SK-N-SH (cell line): ENCODE measurements at places on chromosomes 1 and 21.

DNA sequence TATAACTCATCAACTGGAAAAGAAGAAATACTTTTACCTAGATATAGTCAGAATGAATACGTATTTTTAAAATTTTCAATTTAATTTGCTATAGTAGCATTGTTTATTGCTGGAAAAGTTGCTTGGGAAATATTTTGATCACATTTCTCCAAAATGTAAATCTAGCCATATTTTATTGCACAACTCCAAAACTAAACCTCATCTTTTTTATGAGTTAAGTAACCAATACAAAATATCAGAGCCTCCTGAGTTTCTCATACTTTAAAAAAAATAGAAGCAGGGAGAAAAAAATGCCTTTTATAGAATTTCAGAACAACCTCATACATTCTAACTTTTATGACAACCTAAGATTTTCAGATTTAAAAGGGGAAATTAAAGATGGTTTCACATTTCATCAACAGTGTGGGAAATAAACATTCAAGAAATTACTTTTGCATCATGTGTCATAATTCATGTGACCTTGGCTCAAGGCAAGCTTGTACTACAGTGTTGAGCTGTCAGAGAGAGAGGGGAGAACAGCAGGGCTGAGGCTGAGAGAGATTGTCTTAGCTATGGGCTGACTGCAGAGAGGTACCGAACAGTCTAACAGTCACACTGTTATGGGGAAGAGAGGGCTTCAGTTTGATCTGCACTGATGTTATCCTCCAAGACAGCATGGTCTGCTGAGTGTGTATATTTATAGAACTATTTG is 519.0 kb downstream of the LTN1 start:
- no peak for DNase-seq

DNA sequence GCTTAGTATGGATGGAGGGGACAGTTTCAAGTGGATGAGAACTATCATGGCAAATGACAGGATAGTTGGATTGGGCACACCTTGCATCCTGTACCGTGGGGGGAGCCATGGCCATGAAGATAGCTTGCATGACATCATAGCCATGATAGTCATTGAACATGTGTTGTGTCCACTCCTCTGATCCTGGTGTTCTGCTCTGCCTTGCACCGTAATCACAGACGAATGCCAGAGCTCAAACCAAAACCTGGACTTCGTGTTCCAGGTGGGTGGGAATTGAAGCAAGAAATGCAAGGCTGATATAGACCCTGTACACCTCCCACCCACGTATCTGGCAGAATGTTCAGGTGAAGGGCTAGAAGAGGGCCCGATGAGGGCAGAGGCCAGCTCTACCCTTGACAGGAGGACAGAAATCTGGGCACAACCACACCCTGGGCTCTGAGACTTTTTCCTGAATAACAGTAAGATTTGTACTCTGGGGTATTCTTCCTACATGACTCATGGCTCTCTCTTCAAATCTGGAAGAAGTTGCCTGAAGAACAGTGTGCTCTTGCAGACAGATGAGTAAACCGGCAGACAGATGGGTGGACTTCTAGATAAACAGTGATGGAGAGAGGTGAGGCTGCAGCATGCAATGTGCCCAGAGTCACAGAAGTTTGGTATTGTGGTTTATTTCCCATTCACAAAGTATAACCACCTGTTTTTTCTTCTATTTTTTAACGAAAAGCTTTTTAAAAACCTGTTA is 45.0 kb downstream of the KCNJ6 start:
- DNase-seq = no peak

DNA sequence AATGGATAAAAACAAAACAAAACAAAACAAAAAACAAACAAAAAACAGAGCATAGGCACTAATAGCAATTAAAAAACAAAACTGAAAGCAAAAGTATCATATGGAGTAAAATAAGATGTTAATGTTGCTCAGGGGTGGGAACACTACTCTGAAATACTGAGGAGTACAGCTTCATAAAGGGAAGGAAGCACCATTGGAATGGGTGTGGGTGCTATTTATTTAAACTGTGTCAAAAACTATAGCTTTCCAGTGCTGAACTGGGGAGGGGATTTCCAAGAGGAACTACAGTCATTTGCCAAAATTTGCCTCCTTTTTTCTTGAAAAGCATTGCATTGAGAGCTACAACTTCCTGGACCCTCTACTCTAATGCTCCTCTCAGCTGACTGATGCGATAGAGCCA is 40.0 kb downstream of the SPTA1 start:
- no peak for DNase-seq

- no peak for DNase-seq
Observed at GRCh38 chr1:18960409-18960808, 3.9 kb upstream of the IFFO2 start.

- DNase-seq = no peak
Observed at GRCh38 chr1:43576521-43576920, 45.8 kb downstream of the PTPRF start.

DNA sequence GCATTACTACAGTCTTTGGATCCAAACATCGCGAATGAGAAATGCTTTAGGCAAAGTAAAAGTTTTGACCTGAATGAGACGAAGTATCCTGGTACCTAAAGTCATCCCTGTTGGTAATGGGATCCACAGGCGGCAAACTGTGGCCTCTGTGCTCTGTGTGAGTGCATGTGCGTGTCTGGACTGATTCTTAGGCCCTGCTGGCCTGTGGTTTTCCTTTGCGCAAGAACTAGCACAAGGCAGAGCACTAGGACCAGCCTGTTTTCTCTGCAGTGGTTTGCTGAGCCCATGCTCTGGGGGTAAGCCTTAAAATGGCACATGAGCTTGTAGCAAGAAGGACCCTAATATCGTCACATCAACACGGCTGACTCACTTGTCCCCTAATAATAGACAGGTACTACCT is 251.2 kb downstream of the DSCAM start:
- no peak for DNase-seq

DNA sequence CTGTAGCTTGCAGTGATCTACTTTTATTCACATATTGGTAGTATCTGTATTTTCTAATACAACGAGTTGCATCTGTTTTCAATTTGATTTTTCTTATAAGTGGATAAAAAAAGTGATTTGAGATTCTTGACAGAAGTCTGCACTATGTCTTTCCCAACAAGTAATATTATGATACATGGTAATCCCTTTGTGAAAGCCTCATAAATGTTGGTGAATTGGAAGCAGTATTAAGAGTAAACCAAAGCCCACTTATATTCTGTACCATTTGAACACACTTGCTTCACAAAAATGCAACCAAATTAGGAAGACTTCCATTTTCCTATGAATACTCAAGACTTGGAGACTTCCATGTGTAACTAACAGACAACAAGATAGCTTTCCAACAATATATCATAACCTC is 172.0 kb downstream of the HMCN1 start:
- no peak for DNase-seq

GRCh38 chr1:8077120-8077573 is 51.0 kb upstream of the ERRFI1 start:
- DNase-seq = no peak
